ENCODE measurements at places on chromosomes 11 and 22.

- peak within 1 kb of the TSS; percentile 81 for H3K4me3 ChIP-seq
- peak; percentile 83 for DNase-seq
- no peaks in the 10 kb centered on the region for H3K36me3 ChIP-seq
Measured at GRCh38 chr11:110296226-110297075, at the start of gene RDX. RDX (minus strand) TSS chr11:110296614; CDS start chr11:110279692, 16,922 bp downstream.

GRCh38 chr11:102656528-102656927 is 31.4 kb upstream of the MMP20 start:
- H3K27me3 ChIP-seq = no peaks in the 10 kb centered on the region
- no peak overlapping the region for H3K4me3 ChIP-seq
- H3K36me3 ChIP-seq = peaks cover 2% of the 10 kb centered on the region
- no peak for DNase-seq

DNA sequence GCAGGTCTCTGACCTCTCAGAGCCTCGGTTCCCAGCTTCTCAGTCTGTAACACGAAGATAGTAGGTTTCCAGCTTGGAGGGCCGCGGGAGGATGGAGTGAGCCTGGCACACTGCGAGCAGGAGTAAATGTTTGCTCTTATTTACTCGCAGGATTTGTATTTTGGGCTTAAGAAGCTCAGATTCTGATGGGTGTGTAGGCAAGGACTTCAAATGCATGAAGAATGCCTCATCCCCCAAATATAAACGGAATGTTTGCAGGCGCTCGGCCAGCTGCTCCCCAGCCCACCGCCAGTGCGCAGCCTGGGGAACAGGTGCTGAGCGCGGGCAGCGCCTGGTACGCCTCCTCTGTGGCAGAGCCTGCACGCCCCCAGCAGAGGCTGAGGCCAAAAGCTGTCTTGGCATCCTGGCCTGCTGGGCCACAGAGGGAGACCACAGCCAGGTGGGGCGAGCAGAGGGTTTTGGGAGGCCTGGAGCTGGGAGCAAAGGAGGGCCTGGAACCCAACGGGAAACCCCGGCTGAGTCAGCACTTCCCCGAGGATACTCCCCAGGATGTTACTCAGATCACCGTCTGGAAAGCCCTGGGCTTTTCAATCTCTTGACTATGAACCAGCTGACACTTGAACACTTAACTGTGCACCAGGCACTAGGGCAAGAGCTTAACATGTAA is 9.4 kb downstream of the EHD1 start:
- H3K27me3 ChIP-seq = no peaks in the 10 kb centered on the region
- H3K4me3 ChIP-seq = no peak overlapping the region

DNA sequence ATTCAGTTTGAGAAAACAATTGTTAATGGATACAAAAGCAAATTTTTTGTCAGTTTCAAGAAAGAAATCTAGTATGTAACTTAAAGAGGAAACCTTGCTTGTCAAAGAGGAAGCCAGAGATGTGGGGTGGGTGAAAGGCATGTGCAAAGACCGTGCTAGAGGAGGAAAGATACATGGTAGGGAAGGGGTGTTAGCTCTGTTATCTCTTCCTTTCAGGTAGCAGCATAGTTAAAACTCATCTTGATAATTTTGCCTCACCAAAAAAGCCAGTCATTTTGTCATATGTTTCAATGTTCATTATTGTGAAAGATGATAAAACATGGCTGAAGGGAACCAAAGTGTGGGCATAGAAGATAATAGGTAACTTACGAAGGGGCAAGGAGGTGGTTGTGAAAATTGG is 2.6 kb upstream of the MS4A2 start:
- H3K36me3 ChIP-seq = no peaks in the 10 kb centered on the region
- no peak overlapping the region for H3K27ac ChIP-seq
- DNase-seq = no peak
- no peaks in the 10 kb centered on the region for H3K27me3 ChIP-seq
- H3K4me3 ChIP-seq = no peak overlapping the region
- no peaks in the 10 kb centered on the region for H3K4me1 ChIP-seq

GRCh38 chr11:66626926-66627325 is 10.5 kb downstream of the RBM14 start:
- no peak overlapping the region for H3K4me3 ChIP-seq
- H3K4me1 ChIP-seq = no peaks in the 10 kb centered on the region
- no peaks in the 10 kb centered on the region for H3K27me3 ChIP-seq
- DNase-seq = no peak
- peaks cover 81% of the 10 kb centered on the region for H3K36me3 ChIP-seq

GRCh38 chr11:134862105-134862502 is 450.1 kb upstream of the B3GAT1 start:
- no peaks in the 10 kb centered on the region for H3K36me3 ChIP-seq
- peaks cover 6% of the 10 kb centered on the region for H3K4me1 ChIP-seq
- H3K27ac ChIP-seq = no peak overlapping the region
- no peaks in the 10 kb centered on the region for H3K27me3 ChIP-seq
- no peak overlapping the region for H3K4me3 ChIP-seq
